ENCODE measurements at places on chromosomes 5 and 9. TPM values are rescaled to one million over a fixed set of nuclear protein-coding genes. Genes with fewer than 3 reads are reported as not detected.

Gene TNFSF8
- not detected for total RNA-seq

Gene TSSK1B
- total RNA-seq = 1.4 TPM

Gene SPATA9
- not detected for total RNA-seq

- no peak for DNase-seq
Observed at GRCh38 chr9:8769153-8769552, 969.6 kb upstream of the DMAC1 start.

DNA sequence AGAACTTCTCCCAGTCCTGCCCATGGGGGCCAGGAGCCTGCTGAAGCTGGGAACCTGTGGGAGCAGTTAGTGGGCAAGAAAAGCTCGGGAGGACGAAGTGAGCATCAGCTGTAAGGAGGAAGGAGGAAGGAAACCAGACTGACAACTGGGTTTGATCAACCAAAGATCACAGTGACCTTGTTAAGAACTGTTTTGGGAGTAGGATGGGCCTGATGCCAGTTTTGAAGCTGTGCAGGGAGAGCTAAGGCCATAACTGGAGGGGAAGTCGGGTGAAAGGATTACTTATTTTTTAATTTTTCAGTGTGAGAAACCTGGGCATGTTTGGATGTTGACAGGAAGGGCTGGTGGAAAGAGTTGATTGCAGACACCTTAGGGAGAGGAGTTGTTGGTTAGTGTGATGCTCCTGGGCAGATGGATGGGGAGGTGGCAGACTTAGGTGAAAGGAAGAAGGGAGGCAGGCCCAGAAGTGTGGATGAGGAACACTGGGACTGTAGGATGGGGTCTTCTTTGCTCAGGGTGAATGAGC, 58.3 kb upstream of the KLF4 start:
- DNase-seq = peak; percentile 46

DNA sequence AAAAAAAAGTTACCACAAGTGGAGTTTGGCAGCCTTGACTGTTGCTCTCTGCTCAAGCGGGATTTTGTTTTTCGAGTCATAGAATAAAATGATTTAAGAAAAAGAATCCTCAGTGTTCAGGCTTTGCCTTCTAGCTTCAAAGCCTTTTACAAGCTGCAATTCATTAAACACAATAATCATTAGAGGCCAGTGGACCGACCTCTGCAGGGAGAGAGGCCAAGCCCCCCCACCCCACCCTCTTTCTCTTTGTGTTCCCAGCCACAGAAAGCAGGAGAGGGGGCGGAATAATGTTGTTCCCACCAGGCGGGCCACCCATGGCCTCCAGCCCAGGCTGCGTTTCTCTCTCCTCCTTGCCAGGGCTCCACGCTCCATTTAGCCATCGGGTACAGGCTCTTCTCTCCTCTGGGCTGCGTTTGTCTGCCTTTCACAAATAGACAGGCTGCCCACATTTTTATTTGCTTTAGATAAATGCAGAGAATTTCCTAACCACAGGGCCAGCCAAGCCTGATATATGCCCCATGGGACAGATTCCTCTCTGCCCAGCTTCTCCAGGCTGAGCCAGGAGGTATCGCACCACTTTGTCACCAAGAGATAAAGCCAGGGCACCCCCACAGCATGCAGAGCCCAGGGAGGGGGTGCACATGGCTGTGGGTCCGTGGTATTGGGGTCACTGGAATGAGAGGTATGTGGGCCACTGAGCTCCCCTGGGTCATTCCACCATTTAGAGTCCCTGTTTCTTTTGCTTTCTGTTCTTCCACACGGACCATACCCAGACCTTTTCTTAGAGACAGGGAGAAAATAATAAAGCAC, 318.8 kb downstream of the PIK3R1 start:
- DNase-seq = peak; percentile 78

- peak; percentile 79 for DNase-seq
Observed at GRCh38 chr5:142433526-142434321, 108.9 kb upstream of the SPRY4 start.
